ENCODE measurements at places on chromosomes 6 and 20. TPM values are rescaled to one million over a fixed set of nuclear protein-coding genes. Genes with fewer than 3 reads are reported as not detected.

The MAS1 gene
- total RNA-seq, result 0.20 TPM

The CRISP3 gene
- not detected for total RNA-seq

The KHDC1 gene
- 3.5 TPM for total RNA-seq

The LY6G6D gene
- total RNA-seq, result not detected

The CTCFL gene
- not detected for total RNA-seq

The HLA-DPA1 gene
- total RNA-seq, result 0.17 TPM

The RAET1L gene
- not detected for total RNA-seq

The CLIC5 gene
- under 0.01 TPM for total RNA-seq

The ARFGAP1 gene
- total RNA-seq, result 77.8 TPM

The SLC35D3 gene
- not detected for total RNA-seq

The ULBP2 gene
- 14.9 TPM for total RNA-seq

The GGTLC1 gene
- not detected for total RNA-seq

The OLIG3 gene
- total RNA-seq, result not detected

The DDO gene
- total RNA-seq, result 3.6 TPM

The SULF2 gene
- 8.1 TPM for total RNA-seq

The RIPOR2 gene
- 2.9 TPM for total RNA-seq

The GINS1 gene
- 4.5 TPM for total RNA-seq

The CDSN gene
- total RNA-seq, result not detected

The OPRM1 gene
- total RNA-seq, result not detected

The MCCD1 gene
- total RNA-seq, result not detected

The PDE10A gene
- 8.5 TPM for total RNA-seq

The DEF6 gene
- total RNA-seq, result 0.59 TPM

Measured in smooth muscle cell of the pulmonary artery (primary cell).